ENCODE measurements at places on chromosomes 12 and 14. TPM values are rescaled to one million over a fixed set of nuclear protein-coding genes. Genes with fewer than 3 reads are reported as not detected.

NTN4 gene
- 51.1 TPM for total RNA-seq

IFI27L1 gene
- total RNA-seq, result 5.2 TPM

TULP3 gene
- 13.0 TPM for total RNA-seq

NAV3 gene
- total RNA-seq, result 224 TPM

HOXC12 gene
- total RNA-seq, result not detected

ENDOU gene
- total RNA-seq, result not detected

SDSL gene
- total RNA-seq, result 1.5 TPM

ACSM4 gene
- total RNA-seq, result not detected

CLEC2A gene
- total RNA-seq, result 0.25 TPM

NKX2-1 gene
- total RNA-seq, result 0.49 TPM

GPR137C gene
- total RNA-seq, result 32.7 TPM

KRT77 gene
- under 0.01 TPM for total RNA-seq

RESF1 gene
- total RNA-seq, result 64.2 TPM

RPS6KA5 gene
- 10.3 TPM for total RNA-seq

CEP128 gene
- 14.3 TPM for total RNA-seq

KRT2 gene
- total RNA-seq, result not detected

SOAT2 gene
- total RNA-seq, result not detected

C3AR1 gene
- total RNA-seq, result 0.49 TPM

APOF gene
- not detected for total RNA-seq

PTHLH gene
- under 0.01 TPM for total RNA-seq

MIPOL1 gene
- total RNA-seq, result 17.0 TPM

INF2 gene
- 15.0 TPM for total RNA-seq

DLK1 gene
- total RNA-seq, result 0.25 TPM

CCNT1 gene
- total RNA-seq, result 30.0 TPM

AQP2 gene
- total RNA-seq, result not detected

C12orf42 gene
- total RNA-seq, result 0.74 TPM

LRRC10 gene
- total RNA-seq, result not detected

CCDC38 gene
- not detected for total RNA-seq

TTLL5 gene
- total RNA-seq, result 25.6 TPM

PPP1R1A gene
- total RNA-seq, result 7.9 TPM

LBHD2 gene
- total RNA-seq, result not detected

ATN1 gene
- 34.2 TPM for total RNA-seq

IQSEC3 gene
- 6.6 TPM for total RNA-seq

TSPAN11 gene
- total RNA-seq, result 5.7 TPM

DNAI7 gene
- 3.9 TPM for total RNA-seq

CDK17 gene
- total RNA-seq, result 115 TPM

CLEC4A gene
- total RNA-seq, result 0.25 TPM

SERPINA6 gene
- not detected for total RNA-seq

FAM181A gene
- total RNA-seq, result 0.74 TPM

VRTN gene
- not detected for total RNA-seq

CDCA4 gene
- total RNA-seq, result 5.4 TPM

SAMD4A gene
- 9.1 TPM for total RNA-seq

KLRF1 gene
- total RNA-seq, result not detected

HSPB8 gene
- total RNA-seq, result 1.2 TPM

RPGRIP1 gene
- total RNA-seq, result not detected

SERPINA5 gene
- total RNA-seq, result not detected

CNIH1 gene
- total RNA-seq, result 38.1 TPM

TPH2 gene
- not detected for total RNA-seq

SMIM41 gene
- not detected for total RNA-seq

KRT75 gene
- total RNA-seq, result not detected

ENO2 gene
- 164 TPM for total RNA-seq

OVCH1 gene
- total RNA-seq, result 0.25 TPM

CHD8 gene
- total RNA-seq, result 68.4 TPM

ANO2 gene
- total RNA-seq, result 2.0 TPM
